Stimulated activated CD4-positive, alpha-beta T cell treated with anti-CD3 and anti-CD28 coated beads, Interleukin-1b, Interleukin-23, amount 100 ng/mL, for 24 hours (primary cell): ENCODE measurements at places on chromosomes 13 and 19.

DNA sequence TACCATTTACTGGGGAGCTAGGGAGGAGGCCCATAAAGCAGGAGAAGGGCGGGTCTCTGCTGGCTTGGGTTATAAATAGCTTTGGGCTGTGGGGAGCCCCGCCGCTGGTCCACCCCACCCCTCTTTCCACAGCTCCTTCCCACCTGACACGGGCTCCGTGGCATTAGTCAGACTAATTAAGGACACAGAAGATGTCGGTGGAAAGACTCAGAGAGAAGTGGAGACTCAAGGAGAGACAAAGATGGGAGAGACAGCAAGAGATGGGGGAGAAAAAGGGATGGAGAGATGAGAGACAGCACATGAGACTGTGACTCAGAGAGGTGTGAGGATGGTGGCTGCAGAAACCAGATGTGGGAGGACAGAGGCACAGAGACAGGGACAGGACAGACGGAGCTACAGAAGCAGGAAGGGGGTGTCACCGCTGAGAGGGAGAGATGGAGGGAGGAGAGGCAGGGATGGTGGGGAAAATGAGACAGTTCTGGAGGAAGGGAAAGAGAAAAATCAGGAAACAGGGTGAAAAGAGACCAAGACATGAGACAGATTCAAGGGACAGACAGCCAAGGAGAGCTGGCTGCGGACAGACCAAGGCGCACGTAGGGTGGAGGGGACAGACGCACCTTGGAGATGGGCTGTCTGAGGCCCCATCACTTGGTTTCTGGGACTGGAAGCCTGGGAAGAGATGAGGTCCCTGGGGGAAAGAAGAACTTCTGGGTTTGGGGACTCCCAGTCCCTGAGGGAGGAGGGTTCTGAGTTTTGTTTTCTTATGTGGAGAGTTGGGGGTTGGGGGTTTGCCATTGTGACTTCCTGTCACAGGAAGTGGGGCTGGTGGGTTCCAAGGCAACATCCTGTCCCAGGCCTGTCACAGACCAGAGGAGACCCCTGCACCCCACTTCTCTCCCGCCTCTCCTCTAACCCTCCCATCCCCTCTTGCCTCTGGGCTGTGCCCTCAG is 4.1 kb downstream of the ARHGEF1 start:
- peak; percentile 59 for DNase-seq

DNA sequence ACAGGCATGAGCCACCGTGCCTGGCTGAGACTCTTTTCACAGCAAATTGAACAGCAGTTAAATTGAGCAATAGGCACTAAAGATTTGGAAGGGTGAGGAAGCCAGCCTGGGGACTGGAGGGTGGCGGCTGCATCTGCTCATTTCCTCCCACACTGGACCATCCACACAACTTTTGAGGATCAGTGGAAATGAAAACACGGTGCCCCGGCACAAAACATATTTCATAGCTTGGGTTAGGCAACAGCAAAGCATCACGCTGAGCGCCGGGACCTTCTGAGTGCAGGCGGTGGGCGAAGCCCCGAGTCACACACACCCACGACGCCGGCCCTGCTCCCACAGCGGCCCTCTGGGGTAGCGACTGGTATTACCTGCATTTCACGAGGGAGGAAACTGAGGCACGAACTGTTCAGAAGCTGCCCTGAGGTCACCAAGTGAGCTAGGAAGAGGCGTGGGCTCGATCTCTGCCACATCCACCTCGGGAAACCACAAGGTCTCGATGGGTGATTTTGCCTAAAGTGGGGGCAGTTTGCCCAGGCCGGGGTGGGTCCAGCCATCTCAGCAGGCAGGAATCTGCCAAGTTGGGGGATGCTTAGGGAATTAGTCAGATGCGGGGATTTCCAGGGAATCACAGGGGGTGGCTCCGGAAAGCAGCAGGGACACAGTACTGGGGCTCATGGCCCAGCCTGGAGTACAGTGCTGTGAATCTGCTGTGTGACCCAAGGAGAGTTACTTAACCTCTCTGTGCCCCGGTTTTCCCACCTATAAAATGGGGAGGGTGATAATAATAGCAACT is 3.5 kb upstream of the SBNO2 start:
- DNase-seq, result no peak

DNA sequence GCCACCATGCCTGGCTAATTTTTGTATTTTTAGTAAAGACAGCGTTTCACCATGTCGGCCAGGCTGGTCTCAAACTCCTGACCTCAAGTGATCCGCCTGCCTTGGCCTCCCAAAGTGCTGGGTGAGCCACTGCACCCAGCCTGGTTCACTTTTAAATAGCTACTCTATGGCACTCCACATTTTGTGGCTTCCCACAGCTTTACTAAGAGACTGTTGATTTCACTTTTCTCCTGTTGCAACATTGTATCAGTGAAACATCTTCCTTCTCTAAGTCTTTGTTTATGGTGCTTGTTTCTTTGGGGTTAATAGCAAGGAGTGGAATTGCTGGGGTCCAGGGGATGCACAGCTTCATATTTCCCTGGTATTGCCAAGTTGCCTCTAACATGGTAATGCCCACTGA is 12.3 kb downstream of the TMEM38A start:
- DNase-seq, result no peak

DNA sequence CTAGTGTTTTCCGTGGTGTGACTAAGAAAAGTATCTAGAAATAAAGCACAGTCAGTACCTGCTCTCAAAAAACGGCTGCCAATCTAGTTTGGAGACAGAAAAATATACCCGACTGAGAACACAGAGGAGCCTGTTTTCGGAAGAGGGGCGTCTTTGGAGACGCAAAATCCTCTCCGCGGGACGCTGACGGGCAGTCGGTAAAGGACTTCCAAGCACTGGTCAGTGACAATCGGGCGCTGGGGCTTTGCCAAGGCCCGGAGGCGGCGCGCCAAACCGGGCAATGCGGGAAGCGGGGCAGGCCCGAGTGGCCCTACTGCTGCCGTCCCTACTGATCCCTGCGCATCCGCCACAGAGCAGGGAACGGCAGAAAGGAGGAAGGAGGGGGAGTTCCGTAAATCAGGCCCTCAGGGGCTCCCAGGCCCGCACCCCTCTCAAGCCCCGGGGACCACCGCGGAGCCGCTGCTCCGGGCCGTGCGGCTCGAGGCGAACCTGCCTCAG is 588 bp upstream of the DPY19L3 start:
- no peak for DNase-seq

- DNase-seq, result peak; percentile 76
These were observed at the start of gene ZNF132 for GRCh38 chr19:58439576-58440554. Gene ZNF132 (minus strand): TSS chr19:58440153. CDS start chr19:58439821, 332 bp downstream.

GRCh38 chr19:6230991-6231448 is 48.8 kb downstream of the MLLT1 start:
- DNase-seq, result no peak

DNA sequence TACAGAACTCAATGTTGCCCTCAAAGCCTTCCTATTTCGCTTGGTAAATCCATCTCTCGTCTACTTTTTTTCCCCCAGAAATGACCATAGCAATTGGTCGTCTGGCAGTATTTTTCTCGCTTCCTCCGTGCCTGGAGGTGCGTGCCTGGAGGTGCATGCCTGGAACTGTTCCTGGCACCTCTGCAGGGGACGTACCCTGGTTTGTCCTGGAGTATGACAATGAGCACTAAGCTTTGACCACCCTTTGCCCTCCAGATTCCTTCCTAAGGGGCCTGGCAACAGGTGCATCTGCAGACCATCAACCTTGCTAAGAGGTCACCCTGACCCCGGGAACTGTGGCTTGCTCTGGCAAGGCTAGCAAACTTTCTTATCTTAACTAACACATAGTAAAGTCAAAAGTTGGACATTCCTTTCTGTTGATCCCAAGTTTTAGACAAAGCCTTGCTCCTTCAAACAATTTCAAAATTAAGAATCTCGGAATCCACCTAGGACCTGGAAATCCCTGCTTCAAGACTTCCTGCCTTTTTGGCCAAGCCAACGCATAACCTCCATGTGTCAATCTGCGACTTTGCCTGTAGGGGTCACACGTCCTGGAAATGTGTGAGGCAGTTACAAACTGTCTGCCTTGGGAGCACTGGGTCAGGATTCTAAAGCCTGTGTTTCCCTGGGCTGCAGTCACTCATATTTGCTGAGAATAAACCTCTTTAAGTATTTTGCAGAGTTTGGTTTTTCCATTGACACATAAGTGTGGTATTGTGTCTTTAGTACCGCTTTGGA is 28.8 kb upstream of the TUBGCP3 start:
- DNase-seq, result no peak
